ENCODE measurements at places on chromosomes 4 and X. TPM values are rescaled to one million over a fixed set of nuclear protein-coding genes. Genes with fewer than 3 reads are reported as not detected.

DNA sequence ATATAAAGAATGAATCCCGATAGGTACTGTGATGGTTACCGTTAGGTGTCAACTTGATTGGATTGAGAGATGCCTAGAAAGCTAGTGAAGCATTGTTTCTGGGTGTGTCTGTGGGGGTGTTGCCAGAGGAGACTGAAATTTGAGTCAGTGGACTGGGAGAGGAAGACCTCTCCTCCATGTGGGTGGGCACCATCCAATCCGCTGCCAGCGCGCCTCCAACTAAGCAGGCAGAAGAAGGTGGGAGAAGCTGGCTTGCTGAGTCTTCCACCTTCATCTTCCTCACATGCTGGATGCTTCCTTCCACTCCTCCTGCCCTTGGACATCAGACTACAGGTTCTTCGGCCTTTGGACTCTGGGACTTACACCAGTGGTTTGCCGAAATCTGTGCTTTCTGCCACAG, 40.1 kb downstream of the WFS1 start:
- no peaks in the 10 kb centered on the region for H3K4me1 ChIP-seq
- H3K27ac ChIP-seq, result no peak overlapping the region
- peaks cover 2% of the 10 kb centered on the region for H3K36me3 ChIP-seq
- H3K27me3 ChIP-seq, result peaks cover 17% of the 10 kb centered on the region

GRCh38 chrX:44303119-44303518, 40.4 kb downstream of the EFHC2 start:
- DNase-seq, result no peak
- H3K4me3 ChIP-seq, result no peak overlapping the region
- H3K27ac ChIP-seq, result no peak overlapping the region
- H3K27me3 ChIP-seq, result no peaks in the 10 kb centered on the region
- H3K4me1 ChIP-seq, result no peaks in the 10 kb centered on the region

GRCh38 chrX:140480765-140481164, 24.1 kb downstream of the SOX3 start:
- H3K27me3 ChIP-seq, result peaks cover 2% of the 10 kb centered on the region
- H3K36me3 ChIP-seq, result no peaks in the 10 kb centered on the region
- no peak overlapping the region for H3K27ac ChIP-seq
- H3K4me1 ChIP-seq, result no peaks in the 10 kb centered on the region
- DNase-seq, result no peak

DNA sequence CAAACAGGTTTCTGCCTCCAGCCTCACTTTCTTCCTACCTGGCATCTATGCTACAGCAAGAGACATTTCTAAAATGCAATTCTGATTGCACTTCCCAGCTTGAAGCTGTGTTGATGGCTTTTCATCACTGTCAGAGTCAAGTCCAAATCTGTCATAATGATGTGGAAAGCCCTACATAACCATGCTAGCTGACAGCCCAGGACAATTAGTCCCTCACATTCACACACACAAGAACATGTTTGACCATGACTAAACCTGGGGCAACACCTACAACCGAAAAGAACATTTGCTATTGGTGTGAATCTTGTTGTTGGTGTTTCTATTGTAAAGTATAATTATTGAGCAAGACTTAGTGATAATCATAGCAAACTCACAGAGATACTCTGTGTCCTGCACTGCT, 58.2 kb downstream of the PPM1K start:
- H3K27me3 ChIP-seq, result no peaks in the 10 kb centered on the region
- no peak for DNase-seq
- no peak overlapping the region for H3K27ac ChIP-seq
- H3K4me3 ChIP-seq, result no peak overlapping the region

DNA sequence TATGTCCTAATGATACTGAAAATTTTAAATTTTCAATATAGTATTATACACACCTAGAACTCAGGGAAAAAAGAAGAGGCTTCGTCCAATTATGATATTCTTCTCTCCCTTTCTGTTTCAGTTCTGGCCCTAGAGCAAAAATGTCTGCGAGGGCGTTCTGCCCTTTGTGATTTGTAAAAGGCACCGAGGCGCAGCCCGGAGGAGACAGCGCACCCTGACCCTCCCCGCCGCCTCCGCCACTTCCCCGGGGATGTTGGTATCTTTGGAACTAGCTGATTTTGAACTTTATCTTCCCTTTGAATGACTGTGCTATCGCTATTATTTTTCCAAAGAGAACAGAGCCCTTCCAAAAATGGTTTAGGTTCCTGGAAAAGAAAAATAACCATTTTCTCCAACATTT, 173.2 kb upstream of the FAM9B start:
- H3K27me3 ChIP-seq, result no peaks in the 10 kb centered on the region
- no peaks in the 10 kb centered on the region for H3K4me1 ChIP-seq
- no peak overlapping the region for H3K27ac ChIP-seq

- H3K27me3 ChIP-seq, result no peaks in the 10 kb centered on the region
- peaks cover 33% of the 10 kb centered on the region for H3K4me1 ChIP-seq
- peak; percentile 24 for DNase-seq
- peaks cover 36% of the 10 kb centered on the region for H3K36me3 ChIP-seq
- no peak overlapping the region for H3K4me3 ChIP-seq
These were observed 37.7 kb downstream of the NOP14 start for GRCh38 chr4:2925496-2925895.

Gene SCRG1
- 59.0 TPM for total RNA-seq

Gene SHOX
- total RNA-seq, result 0.15 TPM

- no peaks in the 10 kb centered on the region for H3K36me3 ChIP-seq
- H3K4me3 ChIP-seq, result no peak overlapping the region
- no peak for DNase-seq
These were observed 343.0 kb upstream of the CPEB2 start for GRCh38 chr4:14659286-14659685.

Gene ALB
- total RNA-seq, result not detected

- no peaks in the 10 kb centered on the region for H3K4me1 ChIP-seq
- H3K4me3 ChIP-seq, result no peak overlapping the region
- DNase-seq, result no peak
- peaks cover 31% of the 10 kb centered on the region for H3K27me3 ChIP-seq
- no peaks in the 10 kb centered on the region for H3K36me3 ChIP-seq
- H3K27ac ChIP-seq, result no peak overlapping the region
These were observed 53.0 kb upstream of the ATOH1 start for GRCh38 chr4:93775551-93775950.

DNA sequence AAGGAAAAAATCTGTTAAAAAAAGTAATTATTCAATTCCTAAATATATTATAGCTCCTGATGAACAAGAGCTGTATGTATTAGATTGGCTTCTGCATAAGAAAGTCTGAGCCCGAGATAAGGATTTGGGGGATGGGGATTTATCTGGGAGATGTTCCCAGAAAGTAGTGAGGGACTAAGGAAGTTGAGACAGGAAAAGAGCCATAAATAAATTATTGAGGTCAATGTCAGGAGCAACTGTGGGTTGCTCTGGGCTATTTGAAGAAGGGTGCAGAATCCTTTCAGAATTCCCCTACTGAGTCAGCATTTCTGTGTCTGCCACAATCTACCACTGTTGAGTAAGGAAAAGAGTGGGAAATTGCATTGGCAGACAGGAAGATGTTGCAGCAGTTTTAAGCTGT, 3.1 kb upstream of the TDO2 start:
- H3K36me3 ChIP-seq, result peaks cover 3% of the 10 kb centered on the region
- peaks cover 11% of the 10 kb centered on the region for H3K4me1 ChIP-seq
- H3K27ac ChIP-seq, result peak overlapping the region; percentile 8
- no peak for DNase-seq
- H3K4me3 ChIP-seq, result no peak overlapping the region

Gene EREG
- not detected for total RNA-seq

Gene MAOB
- 3.2 TPM for total RNA-seq

GRCh38 chr4:16513876-16514275, 287.6 kb upstream of the TAPT1 start:
- H3K27me3 ChIP-seq, result no peaks in the 10 kb centered on the region
- DNase-seq, result no peak
- H3K4me3 ChIP-seq, result no peak overlapping the region
- no peak overlapping the region for H3K27ac ChIP-seq
- no peaks in the 10 kb centered on the region for H3K36me3 ChIP-seq
- no peaks in the 10 kb centered on the region for H3K4me1 ChIP-seq

DNA sequence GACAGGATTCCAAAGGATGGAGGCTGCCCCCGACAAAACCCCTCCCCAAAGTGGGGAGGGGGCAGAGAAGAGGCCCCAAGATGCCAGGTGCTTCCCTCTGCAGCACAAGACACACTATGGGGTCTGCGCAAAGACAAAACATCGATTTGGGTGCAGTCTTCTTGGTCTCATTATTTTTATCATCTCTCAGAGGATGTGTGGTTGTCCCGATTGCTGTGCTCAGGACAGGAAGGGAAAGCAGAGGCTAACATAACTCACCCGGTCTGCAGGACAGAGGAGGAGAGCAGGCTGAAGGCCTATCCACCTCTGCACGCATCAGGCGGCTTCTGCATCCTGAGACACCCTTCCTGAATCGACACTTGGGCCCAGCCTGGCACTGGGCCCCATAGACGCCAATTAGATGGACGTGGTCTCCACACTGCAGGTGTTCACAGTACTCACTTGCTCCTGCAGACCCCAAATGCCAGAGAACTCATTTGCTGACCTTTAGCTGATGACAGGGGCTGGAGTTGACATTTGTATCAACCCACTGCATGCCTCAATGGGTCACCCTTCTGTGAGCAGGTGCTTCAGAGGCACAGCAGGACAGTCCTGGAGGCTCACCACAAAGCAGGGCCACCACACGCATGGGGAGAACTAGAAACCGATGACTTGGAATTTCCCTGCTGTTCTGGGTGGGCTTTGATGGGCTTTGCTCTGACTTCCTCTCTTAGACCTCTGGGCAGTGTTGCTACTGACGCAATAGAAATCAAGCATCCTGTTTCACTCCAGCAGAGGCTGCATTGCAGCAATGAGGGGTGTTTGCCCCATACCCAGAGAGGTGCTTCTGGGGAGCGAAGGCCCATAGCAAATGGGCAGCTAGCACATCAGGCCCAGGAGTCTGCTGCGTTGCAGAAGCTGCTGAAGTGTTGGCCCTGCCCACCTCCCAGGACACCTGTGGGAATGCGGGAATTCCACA, 96.3 kb upstream of the ENPP6 start:
- H3K4me1 ChIP-seq, result no peaks in the 10 kb centered on the region
- no peak overlapping the region for H3K27ac ChIP-seq
- DNase-seq, result no peak
- H3K36me3 ChIP-seq, result no peaks in the 10 kb centered on the region

Gene NDNF
- total RNA-seq, result 0.35 TPM

- H3K4me1 ChIP-seq, result peaks cover 68% of the 10 kb centered on the region
- peak overlapping the region; percentile 94 for H3K27ac ChIP-seq
- peaks cover 2% of the 10 kb centered on the region for H3K36me3 ChIP-seq
- no peaks in the 10 kb centered on the region for H3K27me3 ChIP-seq
- no peak overlapping the region for H3K4me3 ChIP-seq
These were observed 90.1 kb downstream of the PALLD start for GRCh38 chr4:168586926-168587325.

Gene TBX22
- total RNA-seq, result not detected

Gene PCDH10
- 30.5 TPM for total RNA-seq

GRCh38 chrX:130869239-130869638, 33.8 kb downstream of the ENOX2 start:
- no peaks in the 10 kb centered on the region for H3K27me3 ChIP-seq
- H3K36me3 ChIP-seq, result peaks cover 1% of the 10 kb centered on the region
- no peak for DNase-seq

Gene ANK2
- total RNA-seq, result 71.2 TPM

DNA sequence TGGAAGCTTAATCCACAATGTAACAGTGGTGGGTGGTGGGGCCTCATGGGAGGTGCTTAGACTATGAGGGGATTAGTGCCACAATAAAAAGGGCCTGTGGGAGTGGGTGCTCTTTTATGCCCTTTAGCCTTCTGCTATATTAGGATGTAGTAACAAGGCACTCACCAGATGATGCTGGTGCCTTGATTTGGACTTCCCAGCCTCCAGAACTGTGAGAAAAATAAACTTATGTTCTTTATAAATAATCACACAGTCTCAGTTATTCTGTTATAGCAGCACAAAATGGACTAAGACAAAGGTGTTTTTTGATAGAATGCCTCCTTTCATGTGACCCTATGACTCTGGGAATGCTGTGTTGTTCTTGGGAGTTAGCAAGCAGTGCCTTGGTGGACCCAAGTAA, 89.8 kb downstream of the STIM2 start:
- peaks cover 16% of the 10 kb centered on the region for H3K4me1 ChIP-seq
- no peaks in the 10 kb centered on the region for H3K27me3 ChIP-seq
- H3K27ac ChIP-seq, result no peak overlapping the region
- DNase-seq, result no peak
- no peaks in the 10 kb centered on the region for H3K36me3 ChIP-seq
- no peak overlapping the region for H3K4me3 ChIP-seq

- H3K27ac ChIP-seq, result no peak overlapping the region
- no peaks in the 10 kb centered on the region for H3K36me3 ChIP-seq
- H3K4me3 ChIP-seq, result no peak overlapping the region
- DNase-seq, result no peak
These were observed 13.4 kb upstream of the NHS start for GRCh38 chrX:17361620-17362019.

DNA sequence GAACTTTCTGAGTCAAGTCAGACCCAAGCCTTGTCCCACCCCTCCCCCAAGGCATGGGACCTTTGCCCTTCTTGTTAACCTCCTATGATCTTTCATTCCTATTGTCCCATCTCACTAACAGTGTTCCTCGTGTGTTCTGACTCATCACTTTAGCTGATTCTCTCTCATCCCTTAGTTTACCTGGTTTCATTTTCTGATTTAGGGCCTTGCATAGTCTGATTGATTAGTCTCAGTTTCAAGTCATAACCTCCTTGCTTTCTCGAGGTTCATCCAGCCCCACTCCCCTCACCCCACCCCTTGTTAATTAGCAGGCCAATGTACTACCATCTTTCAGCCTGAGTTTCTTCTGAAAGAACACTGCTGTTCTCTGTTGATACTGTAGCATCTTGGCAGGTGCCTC, 517.4 kb downstream of the RPA4 start:
- no peak overlapping the region for H3K27ac ChIP-seq
- H3K4me3 ChIP-seq, result no peak overlapping the region
- peaks cover 6% of the 10 kb centered on the region for H3K4me1 ChIP-seq
- no peak for DNase-seq
- H3K27me3 ChIP-seq, result no peaks in the 10 kb centered on the region

DNA sequence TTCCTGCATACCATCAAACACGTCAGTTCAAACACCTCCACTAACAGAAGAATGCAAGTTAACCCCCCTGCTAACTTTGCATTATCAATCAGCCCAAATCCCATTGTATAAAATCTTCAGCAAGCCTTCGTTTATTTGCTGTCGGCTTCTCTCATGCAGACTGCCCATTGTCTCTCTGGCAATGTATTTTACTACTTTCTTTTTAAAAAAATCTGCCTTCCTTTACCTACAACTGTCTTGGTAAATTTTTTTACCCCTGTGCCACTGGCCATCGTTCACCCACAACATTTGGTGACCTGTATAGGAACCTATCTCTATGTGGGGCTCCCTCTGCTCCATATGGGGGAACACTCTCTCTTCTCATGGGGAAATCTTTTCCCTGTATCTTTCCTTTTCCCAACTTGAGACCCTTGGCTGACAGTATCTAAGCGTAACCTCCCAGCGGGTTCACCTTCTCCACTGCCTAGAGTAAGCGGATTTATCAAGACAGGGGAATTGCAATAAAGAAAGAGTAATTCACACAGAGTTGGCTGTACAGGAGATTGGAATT, 244.6 kb downstream of the CPXCR1 start:
- H3K36me3 ChIP-seq, result no peaks in the 10 kb centered on the region
- H3K4me3 ChIP-seq, result no peak overlapping the region
- DNase-seq, result no peak
- H3K27me3 ChIP-seq, result peaks cover 3% of the 10 kb centered on the region

- H3K27me3 ChIP-seq, result no peaks in the 10 kb centered on the region
- H3K36me3 ChIP-seq, result peaks cover 4% of the 10 kb centered on the region
- no peak for DNase-seq
- H3K4me3 ChIP-seq, result no peak overlapping the region
These were observed 280.2 kb upstream of the SLC7A11 start for GRCh38 chr4:138522366-138522765.

Measured in chondrocyte (in vitro differentiated cells).